ENCODE measurements at places on chromosomes 7 and 10. TPM values are rescaled to one million over a fixed set of nuclear protein-coding genes. Genes with fewer than 3 reads are reported as not detected.

DNA sequence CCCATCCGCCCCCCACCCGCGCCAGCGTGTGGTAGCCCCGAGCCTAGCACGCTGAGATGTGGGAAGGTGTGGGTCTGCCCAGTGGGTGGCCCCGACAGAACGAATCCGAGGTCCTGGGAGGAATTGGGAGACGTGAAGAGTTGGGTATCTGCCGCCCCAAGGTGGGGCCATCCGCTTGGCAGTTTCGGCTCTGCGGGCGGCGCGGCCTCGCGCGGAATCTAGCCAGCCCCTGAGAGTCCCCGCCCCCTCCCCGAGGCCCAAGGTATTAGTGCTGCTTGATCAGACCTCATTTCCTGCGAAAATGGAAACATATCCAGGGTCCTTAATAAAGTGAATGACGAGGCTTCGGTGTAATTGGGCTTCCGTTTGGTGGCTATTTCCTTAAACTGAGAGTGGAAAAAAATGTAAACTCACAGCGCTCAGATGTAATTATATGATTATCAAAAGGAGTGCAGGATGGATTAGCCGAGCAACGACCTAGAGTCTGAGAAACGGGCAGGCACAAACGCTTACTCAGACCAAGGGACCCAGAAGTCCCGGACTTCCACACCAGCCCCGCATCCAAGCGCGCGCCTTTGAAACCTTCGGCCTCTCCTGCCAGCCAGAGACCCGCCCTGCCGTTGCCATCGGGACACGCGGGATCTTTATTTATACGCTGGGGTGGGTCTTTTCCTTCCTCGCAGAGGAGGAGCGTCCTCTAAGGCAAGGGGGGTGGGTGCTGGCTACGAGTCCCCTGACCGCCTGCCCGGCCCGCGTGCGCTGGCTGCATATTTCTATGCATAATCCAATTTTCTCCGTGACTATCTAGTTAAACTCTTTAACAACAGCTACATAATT, 12.8 kb downstream of the LBX1 start:
- peaks cover 100% of the 10 kb centered on the region for H3K27me3 ChIP-seq
- no peak for DNase-seq
- no peak overlapping the region for H3K27ac ChIP-seq
- H3K36me3 ChIP-seq, result no peaks in the 10 kb centered on the region

GRCh38 chr7:5626498-5626897, 155.0 kb downstream of the RNF216 start:
- peaks cover 27% of the 10 kb centered on the region for H3K4me1 ChIP-seq
- peaks cover 33% of the 10 kb centered on the region for H3K36me3 ChIP-seq
- H3K27ac ChIP-seq, result no peak overlapping the region
- DNase-seq, result no peak

DNA sequence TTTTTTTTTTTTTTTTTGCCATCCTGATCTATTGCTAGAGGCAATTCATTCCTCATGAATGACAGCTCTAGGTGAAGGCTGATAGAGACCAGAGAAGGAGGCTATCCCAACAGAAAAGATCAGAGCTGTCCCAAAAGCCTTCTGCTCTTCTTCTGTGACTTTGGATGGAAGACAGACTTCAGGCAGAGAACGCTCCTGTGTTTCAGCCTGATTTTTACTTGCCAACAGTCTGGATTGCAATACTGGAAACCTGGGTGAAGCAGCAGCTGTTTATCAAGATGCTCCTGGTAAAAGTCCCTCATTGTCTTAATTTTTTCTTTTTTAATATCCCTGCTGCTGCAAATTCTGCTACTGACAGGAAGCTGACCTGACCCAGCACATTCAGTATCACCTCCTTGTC, 219.5 kb downstream of the CCDC3 start:
- DNase-seq, result no peak
- peaks cover 38% of the 10 kb centered on the region for H3K4me1 ChIP-seq
- no peak overlapping the region for H3K4me3 ChIP-seq

RNF148 gene
- total RNA-seq, result not detected

DPP6 gene
- 10.1 TPM for total RNA-seq

- H3K4me1 ChIP-seq, result no peaks in the 10 kb centered on the region
- no peaks in the 10 kb centered on the region for H3K27me3 ChIP-seq
- DNase-seq, result no peak
- no peak overlapping the region for H3K27ac ChIP-seq
- no peaks in the 10 kb centered on the region for H3K36me3 ChIP-seq
Observed at GRCh38 chr10:54148508-54148907, 652.5 kb downstream of the PCDH15 start.

Data from suprapubic skin (tissue), 4 donors.